ENCODE measurements at places on chromosomes 5 and 9.

GRCh38 chr5:11497651-11498050, 406.6 kb downstream of the CTNND2 start:
- no peak for DNase-seq

GRCh38 chr5:150514708-150515211, 6.8 kb downstream of the NDST1 start:
- DNase-seq = no peak

DNA sequence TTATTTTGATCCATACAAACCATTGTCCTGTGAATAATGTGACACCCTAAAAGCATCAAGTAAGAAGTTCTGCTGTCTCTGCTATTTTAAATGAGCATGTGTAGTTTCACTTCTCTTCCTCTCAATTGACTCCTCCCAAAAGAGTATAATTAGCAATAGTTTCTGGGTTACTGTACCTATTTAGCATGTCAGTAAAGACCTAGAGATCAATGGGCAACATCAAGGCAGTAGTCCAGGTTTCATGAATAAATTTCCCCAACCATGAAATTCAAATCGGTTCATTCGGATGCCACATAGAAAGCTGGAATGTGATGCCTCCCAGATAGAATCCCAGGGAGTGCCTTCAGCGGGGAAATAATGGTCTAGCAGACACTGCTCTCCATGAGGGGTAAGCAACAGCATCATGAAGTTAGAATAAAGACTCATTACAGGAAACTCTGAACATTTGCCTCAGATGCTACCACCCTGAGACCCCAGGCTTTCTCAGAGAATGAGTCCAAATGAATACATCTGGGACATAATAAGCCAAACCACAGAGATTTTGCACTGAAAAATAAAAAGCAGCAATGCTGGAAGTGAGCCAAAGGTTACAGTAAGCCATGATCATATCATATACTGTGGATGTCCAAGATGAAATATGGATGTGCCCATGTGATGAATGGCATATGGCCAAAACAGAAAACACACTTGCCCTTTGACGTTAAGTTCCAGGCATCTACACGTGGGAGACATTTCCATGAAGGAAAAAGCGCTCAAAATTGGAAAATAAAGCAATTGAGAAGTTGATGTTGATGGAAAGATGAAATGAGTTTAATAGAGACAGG, 1107.0 kb upstream of the SEMA6A start:
- DNase-seq = no peak

DNA sequence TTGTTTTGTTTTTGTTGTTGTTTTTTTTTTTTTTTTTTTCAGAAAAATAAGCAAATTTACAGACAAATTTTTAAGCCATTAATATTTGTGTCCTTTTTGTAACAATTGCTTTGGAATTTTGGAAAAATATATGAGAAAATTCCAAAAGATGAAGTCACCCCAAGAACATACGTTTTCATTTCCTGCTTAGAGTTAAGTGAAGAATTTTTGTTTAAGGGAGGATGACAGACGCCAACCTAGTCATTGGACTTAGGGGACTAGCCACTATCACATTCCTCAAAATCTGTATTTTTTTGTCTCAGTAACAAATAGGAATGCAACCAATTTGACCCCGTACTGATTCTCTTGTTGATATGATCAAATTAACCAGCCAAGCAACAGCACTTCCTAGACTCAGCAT, 433.9 kb upstream of the SLC30A5 start:
- DNase-seq = no peak

DNA sequence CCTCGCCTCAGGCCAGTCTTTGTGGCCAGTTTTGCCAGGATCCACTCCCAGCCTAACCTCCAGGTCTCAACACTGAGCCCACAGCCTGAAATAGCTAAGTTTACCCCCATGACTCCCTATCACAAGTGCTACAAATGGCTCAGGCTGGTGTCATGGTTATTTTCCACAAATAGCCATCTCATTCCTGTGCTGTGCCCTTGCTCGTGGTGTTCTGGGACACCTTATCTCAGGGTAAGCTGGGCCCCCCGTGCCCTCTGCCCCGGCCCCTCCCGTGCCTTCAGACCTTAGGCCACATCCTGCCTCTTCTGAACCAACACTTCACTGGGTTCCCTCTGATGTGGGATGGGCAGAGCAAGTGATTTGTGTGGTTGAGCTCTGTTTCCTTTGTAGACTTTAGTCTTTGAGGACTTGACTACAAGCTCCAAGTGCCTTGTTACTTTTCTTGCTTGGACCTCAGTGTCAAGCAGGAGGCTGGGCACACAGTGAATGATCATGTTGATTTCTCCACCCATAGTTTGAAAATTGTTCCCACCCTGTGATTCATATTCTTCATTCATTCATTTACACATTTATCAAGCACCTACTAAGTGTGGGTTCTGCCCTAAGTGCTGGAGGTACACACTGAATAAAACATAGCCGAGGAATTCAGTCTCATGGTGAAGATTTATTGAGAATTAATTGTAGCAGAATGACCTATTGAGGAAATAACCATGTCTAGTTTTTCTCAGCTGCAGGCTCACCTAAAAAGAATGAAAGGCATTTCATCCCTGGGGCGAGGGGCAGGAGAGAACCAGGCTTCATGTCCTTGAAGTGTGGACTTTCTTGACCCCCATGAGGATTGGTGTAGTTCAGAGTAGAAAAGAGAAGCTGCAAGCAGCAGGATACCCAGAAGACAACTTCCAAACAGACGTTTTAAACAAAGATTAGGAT, 84.5 kb upstream of the CTNNA1 start:
- DNase-seq = no peak

DNA sequence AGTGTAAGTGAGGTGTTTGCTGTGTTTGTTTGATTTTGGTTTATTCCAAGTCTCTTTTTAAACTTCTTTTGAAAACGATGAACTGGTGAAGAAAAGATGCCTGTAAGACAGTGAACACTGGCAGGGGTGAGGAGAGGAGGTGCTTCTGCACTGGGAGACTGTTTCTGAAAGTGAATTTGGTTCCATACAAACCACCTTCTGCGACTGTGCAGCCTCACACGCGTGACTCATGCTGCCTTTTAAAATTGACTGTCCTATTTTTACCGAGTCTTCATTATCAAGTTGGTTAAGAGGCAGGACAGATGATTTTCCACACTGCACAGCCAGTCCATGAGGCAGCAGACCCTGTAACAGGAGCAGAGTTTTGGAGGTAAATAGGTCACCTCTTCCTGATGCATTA, 340.6 kb downstream of the MTRR start:
- DNase-seq = no peak
